ENCODE measurements at places on chromosomes 1 and 21.
A peak's percentile ranks its signal among the peaks of the same experiment; 100 is the strongest.

- no peak for DNase-seq
Measured at GRCh38 chr1:227298512-227299240, 19.6 kb downstream of the CDC42BPA start.

GRCh38 chr1:116909512-116910378 lies at the start of gene PTGFRN:
Gene PTGFRN, plus strand, starts transcription at chr1:116909916. Its CDS starts 288 bp downstream, at chr1:116910204.
- DNase-seq: peak; percentile 94

- no peak for DNase-seq
Measured at GRCh38 chr1:34655206-34655874, 99.5 kb upstream of the GJB5 start.

- no peak for DNase-seq
Measured at GRCh38 chr1:10854856-10855459, 58.5 kb upstream of the CASZ1 start.

GRCh38 chr1:67583462-67583950 lies 101.5 kb upstream of the GADD45A start:
- peak; percentile 83 for DNase-seq

DNA sequence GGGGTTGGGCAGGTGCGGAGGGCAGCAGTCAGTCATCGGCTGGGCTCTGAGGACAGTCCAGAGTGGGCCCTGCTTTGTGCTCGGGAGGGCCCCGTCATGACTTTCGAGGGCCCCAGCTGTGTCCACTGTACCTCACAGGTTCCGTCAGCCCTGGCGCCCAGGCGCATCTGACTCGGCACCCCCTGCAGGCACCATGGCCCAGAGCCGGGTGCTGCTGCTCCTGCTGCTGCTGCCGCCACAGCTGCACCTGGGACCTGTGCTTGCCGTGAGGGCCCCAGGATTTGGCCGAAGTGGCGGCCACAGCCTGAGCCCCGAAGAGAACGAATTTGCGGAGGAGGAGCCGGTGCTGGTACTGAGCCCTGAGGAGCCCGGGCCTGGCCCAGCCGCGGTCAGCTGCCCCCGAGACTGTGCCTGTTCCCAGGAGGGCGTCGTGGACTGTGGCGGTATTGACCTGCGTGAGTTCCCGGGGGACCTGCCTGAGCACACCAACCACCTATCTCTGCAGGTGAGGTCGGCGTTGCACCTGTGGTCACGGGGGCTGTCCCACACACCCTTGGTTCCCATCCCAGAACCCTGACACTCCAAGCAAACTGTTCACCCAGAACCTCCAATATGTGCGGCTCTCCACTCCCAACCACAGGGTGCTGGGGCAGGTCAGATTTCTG lies 7.8 kb downstream of the PODN start:
- DNase-seq: no peak

- no peak for DNase-seq
Measured at GRCh38 chr1:231776010-231776756, 149.6 kb downstream of the DISC1 start.

GRCh38 chr21:43362915-43363314 lies 64.0 kb downstream of the SIK1 start:
- no peak for DNase-seq

DNA sequence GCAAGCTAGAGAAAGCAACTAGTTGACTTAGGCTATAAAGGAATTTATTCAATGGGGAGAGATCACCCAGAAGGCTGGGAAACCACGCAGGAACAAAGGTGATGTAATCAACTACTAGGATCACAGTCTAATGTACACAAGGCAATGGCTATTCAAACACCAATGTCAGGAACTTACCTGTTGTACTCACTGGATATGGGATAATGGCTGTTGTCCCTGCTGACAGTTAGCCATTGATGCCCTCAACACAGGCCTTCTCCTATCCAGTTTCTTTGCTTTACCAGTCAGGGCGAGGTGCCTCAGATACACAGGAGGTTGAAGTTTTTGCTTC lies 32.3 kb downstream of the C21orf91 start:
- no peak for DNase-seq

DNA sequence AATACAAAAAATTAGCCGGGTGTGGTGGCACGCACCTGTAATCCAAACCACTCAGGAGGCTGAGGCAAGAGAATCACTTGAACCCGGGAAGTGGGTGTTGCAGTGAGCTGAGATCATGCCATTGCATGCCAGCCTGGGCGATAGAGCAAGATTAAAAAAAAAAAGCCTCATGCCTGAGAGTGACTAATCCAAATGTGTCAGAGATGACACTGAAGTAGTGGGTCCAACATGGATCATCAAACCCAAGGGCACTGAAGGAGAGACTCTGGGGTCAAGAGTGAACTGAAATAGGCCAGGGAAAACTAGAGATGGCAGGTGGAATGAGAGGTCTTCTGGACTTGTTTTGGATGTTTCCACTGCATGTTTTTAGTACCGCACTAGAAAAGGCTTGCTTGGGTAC lies 10.2 kb upstream of the CACHD1 start:
- no peak for DNase-seq

DNA sequence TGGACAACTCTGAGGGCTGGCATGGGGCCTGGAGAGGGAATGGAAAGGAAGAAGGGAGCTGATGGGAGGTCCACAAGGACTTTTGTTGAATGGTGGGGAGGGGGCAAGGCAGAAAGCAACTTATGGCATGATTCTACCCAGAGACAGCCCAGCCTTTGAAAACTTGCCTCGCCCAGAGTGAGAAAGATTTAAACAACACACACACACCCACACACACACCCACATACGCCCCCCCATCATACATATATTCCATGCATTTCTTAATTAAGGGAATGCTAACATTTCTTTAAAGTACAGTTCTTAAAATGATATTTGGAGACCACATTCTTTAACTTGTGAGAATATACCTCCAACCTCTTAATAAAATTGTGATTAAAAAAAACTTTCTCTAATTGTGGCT lies 115.4 kb upstream of the F3 start:
- DNase-seq: no peak

- DNase-seq: no peak
Measured at GRCh38 chr1:27356619-27357280, 10.0 kb downstream of the MAP3K6 start.

DNA sequence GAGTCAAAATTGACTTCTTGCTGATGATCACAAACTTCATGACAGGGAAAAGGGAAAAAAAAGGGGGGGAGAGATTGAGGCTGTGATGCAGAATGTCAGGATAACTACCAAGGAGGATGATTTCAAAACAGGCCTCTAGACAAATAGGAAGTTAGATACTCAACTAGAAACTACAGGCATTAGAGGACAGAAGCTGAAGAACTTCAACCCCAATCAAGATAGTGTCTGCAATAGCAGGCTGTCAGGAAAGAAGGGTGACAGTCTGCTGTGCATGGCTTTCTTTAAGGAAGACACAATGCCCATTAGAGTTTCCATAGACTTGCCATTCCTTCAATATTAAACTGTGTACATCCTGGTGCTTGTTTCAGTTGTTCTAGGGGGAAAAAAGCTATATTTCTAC lies 257.2 kb downstream of the TTLL7 start:
- no peak for DNase-seq

GRCh38 chr1:121586369-121587229 lies 401.8 kb downstream of the SRGAP2C start:
- DNase-seq: no peak

GRCh38 chr1:202692959-202693555 lies 17.2 kb downstream of the SYT2 start:
- DNase-seq: no peak

DNA sequence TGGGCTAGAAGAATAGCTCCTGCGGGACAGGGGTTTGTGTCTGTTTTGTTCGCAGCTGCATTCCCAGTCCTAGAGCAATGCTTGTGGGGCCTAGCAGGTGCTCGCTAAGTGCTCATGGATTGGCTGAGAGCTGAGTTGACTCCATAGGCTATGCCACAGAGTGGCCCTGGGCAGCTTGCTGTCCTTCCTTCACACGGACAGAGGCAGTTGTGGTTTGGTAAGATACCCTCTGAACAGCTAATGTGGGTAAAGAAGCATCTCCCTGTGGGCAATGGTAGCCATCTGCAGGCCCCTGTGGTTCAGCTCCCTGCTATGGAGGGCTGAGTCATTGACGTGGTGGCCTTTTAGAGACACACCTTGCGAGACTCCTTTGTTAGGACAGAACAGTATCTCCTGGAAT lies 23.5 kb upstream of the LBR start:
- DNase-seq: no peak
